Uterus (tissue), 4 donors: ENCODE measurements at places on chromosomes 3 and 15. TPM values are rescaled to one million over a fixed set of nuclear protein-coding genes. Genes with fewer than 3 reads are reported as not detected.

GOLGA6L26 gene
- total RNA-seq, result not detected

UTS2B gene
- not detected for total RNA-seq

ARHGAP31 gene
- 26.8 TPM for total RNA-seq

UNC13C gene
- total RNA-seq, result 0.21 TPM

PEX11A gene
- 15.0 TPM for total RNA-seq
